ENCODE measurements at places on chromosomes 2 and 18.

- ATAC-seq, result no peak
Observed at GRCh38 chr18:37496568-37496967, 69.0 kb downstream of the CELF4 start.

DNA sequence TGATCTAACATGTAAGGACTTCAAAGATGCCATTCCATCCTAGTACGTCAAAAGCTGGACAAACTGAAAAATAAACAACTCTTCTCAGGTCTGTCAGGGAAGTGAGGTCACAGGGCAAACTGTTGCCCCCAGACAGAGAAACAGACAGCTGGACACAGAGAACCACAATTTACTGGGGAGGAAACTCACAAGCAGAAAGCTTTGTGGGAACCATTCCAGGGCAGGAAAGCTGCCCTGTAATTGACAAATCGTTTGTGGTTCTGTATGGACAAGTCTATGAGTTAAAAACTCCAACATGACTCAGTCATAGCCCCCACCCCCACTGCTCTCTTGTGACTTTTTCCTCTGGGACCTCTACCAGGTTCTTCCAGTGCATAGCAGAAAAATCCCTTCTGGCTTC lies 28.4 kb downstream of the MCEE start:
- ATAC-seq, result no peak

DNA sequence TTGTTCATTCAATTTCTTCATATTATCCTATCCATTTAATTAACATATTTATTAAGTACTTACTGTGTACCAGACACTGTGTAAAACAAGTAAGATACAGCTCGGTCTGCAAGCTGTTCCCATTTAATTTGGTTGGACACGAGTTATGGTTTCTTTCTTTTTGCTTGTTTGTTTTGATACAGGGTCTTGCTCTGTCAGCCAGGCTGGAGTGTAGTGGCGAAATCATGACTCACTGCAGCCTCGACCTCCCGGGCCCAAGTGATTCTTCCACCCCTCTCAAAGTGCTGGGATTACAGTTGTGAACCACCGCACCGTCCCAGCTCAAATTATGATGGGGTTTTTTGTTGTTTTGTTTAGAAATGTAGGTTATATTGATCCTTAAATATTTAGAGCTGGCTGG lies 9.0 kb downstream of the CYBRD1 start:
- no peak for ATAC-seq

DNA sequence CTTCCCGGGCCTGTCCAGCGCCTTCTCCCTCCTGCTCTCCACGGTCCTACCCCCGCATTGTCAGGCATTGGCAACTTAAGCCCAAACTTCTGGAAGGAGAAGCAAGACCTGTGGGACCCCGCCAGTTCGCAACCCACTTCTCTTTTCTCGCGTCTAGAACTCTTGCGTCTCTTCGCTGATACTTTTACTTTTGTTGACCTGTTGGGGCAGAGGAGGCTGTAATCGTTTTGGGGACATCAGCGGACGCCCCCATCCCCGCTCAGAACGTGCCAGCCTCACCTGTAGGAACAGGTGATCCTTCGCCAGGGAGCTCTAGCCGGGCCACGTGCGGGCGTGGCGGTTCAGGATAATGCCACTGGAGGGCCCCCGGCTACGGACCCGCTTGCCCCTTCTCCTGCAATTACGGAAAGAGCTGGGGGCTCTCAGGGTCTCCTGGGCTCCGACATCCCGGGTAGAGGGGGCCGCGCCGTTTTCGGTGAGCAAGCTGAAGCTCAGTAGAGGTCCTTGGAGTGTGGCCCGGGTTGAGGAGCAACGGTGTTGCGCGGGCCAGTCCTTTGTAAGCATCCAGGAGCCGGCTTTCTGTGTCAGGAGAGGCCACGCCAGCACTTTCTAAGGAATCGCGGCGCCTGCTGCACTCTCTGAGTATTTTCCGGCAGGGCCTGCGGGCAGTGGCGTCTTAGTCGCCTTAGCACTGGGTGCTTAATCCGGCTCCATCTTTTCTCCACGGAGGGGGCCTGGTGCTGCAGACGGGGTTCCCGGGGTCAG lies 1.6 kb downstream of the MTCL1 start:
- no peak for ATAC-seq

DNA sequence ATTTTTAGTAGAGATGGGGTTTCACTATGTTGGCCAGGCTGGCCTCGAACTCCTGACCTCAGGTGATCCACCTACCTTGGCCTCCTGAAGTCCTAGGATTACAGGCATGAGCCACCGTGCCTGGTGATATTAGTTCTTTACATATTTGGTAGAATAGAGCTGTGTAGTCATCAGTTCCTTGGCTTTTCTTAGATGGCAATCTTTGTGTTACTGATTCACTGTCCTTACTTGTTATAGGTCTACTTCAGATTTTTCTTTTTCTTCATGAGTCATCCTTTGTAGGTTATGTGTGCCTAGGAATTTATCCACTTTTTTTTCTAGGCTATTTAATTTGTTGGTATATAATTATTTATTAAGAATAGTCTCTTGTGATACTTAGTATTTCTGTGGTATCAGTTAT lies 30.3 kb upstream of the ZSWIM2 start:
- no peak for ATAC-seq

GRCh38 chr2:105431367-105432043 lies 32.7 kb upstream of the FHL2 start:
- ATAC-seq, result no peak
